ENCODE measurements at places on chromosomes 5 and 9. TPM values are rescaled to one million over a fixed set of nuclear protein-coding genes. Genes with fewer than 3 reads are reported as not detected.

QRFP gene
- not detected for total RNA-seq

C8G gene
- total RNA-seq: 4.4 TPM

RAB3C gene
- not detected for total RNA-seq

BHMT gene
- total RNA-seq: not detected

PCDHA1 gene
- total RNA-seq: not detected

PCDHA4 gene
- total RNA-seq: not detected

HTR4 gene
- total RNA-seq: not detected

SLCO4C1 gene
- 0.48 TPM for total RNA-seq

SURF2 gene
- 28.6 TPM for total RNA-seq

CCDC127 gene
- 24.1 TPM for total RNA-seq

CARTPT gene
- total RNA-seq: not detected

PCDHA10 gene
- total RNA-seq: not detected

ASPN gene
- not detected for total RNA-seq

TEK gene
- total RNA-seq: not detected

EGFLAM gene
- not detected for total RNA-seq

Measured in PC-9 (cell line).